ENCODE measurements at places on chromosomes 5 and 9.

- no peak for DNase-seq
These were observed 2.6 kb upstream of the PPARGC1B start for GRCh38 chr5:149727336-149728035.

GRCh38 chr5:12691330-12691729 lies 787.1 kb upstream of the CTNND2 start:
- no peak for DNase-seq

DNA sequence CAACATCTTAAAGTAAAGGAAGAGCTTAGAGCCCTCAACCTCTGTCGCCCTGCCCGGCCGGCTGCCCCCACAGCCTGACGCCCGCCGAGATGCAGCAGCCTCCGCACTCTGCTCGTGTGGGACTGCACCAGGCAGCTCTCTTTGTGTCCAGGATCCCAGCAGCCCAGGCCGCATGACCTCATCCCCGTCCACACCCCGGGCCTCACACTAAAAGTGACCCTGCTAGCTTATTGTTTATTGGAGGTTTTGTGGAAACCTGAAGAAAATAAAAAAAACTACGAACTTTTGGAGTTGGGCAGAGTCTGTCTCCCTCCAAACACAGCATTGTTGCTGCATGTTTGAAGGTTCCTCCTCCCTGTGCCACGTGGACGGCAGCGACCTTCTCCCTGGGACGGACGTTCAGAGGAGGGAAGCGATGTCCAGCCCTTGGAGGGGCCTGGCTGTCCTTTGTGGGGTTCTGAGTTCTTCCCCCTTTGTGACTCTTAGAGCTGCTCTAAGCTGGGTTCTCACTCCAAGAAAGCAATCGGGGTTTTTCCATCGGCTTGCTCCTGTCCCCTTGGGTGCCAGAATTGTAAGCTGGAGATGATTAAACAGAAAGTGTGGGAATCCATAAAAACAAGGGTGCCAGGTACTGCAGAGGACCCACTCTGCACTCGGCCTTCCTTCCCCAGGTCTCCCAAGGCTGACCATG lies 103.5 kb upstream of the COL5A1 start:
- DNase-seq: no peak

DNA sequence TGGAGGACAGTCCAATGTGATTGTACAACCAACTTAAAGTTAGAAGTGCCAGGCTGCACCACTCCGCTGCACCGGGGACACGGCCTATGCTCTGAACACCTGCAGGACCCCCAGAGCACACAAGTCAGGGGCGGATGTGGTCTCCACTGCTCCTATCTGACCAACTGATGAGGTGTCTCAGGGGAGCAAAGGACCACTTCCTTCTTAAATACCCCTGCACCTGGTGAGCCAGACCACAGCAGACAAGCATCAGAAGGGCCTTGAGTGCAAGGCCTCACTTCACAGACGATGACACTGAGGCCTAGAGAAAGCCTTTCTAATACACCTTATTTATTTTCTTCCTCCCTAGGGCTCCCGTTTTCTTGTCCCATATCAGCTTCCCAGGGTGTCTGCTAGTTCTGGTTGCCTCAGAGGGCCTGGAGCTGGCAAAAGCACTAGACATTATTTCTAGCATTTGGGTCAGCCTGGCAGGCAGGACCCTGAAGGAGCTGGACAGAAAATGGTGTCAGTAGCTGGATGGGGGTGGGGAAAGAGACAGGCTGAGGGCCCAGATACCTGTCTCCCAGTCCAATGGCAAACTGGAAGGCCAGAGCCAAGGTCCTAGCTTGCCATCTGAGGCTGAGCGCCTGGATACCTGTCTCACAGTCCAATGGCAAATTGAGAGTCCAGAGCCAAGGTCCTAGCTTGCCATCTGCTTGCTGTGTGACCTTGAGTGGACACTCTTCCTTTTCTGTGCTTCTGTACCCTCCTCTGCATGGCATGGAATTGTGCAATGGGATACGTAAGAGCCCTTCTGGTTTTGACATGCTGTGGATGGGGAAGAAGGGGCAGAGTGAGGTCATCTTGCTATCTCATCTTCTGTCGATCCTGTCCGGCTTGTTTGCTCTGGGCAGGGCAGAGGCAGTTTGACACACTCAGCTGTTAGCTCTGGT lies 9.0 kb downstream of the CCDC69 start:
- DNase-seq: no peak

DNA sequence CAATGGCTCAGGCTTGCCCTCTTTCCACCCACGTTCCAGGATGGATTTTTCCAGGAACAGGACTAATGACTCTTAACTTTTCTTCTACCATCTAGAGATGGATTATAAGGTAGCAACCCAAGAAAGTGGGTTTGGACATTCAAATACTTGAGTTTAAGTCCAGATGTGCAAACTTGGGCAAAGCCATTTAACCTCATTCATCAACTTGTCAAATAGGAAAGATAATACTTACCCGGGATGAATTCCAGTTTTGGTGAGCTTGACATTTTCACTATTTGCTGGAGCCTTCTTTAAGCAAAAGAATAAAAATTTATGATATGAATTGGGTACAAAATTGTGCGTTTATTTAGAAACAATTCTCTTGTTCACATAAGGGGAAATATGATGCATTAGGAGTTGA lies 44.3 kb upstream of the ZBED3 start:
- DNase-seq: no peak

DNA sequence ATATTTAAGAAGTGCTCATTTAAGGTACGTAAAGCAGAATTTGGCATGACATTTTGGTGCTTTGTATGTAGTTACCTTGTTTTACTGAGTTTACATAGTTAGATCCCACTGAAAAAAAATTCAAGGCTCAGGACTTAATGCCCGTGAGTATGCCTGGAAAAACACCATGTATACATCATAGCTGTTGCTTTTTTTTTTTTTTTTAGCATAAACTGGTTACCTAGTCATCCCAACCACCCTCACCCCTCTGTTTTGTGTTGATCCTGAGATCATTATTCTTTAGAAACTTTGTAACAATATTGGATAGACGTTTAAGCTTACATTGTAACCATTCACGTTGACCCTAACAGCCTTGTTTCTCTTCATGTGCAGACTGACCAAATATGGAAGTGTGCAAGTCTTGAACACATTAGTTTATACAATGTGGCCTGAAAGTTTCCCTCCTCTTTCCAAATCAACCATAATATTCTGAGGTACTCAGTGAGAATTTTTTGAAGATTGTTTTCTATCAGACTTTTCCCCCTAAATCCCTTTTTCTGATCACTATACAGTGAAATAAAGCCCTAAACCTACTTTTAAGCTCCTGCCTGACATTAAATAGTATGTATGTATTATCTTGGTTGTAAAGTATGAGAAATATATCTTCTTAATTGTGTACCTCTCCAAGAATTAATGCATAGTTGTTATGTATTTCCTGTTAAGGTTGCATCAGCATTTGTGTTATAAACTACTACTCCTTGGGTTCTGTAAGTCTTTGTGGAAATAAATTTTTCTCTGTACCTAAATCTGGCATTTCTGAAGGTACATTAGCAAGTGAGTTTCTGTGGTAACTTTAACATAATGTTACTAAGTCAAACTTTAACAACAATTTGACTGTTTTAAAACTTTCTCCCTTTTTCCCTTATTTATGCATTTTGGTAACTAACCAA lies 4.4 kb downstream of the RABGAP1 start:
- no peak for DNase-seq

- DNase-seq: no peak
These were observed 58.0 kb upstream of the IL6ST start for GRCh38 chr5:56052735-56053134.

DNA sequence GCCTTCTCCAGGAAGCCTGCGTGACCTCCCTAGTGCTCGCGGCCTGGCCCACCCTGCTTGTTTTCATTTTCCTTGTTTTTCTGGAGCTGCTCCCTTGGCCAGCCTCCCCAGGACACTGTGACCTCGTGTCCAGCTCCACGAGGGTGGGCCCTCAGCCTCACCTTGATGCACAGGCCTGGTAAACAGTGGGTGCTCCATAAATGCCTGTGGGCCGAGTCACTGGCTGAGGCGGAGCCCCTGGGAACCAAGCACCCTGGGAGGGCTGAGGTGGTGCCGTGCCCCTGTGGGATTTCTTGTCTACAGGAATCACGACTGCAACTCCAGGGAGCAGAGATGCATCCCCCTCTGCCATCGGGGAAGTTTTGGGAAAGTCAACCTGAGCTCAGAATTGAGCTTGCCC lies 17.2 kb downstream of the FAM163B start:
- DNase-seq: no peak

GRCh38 chr5:87400305-87400899 lies 12.3 kb downstream of the CCNH start:
- DNase-seq: no peak

DNA sequence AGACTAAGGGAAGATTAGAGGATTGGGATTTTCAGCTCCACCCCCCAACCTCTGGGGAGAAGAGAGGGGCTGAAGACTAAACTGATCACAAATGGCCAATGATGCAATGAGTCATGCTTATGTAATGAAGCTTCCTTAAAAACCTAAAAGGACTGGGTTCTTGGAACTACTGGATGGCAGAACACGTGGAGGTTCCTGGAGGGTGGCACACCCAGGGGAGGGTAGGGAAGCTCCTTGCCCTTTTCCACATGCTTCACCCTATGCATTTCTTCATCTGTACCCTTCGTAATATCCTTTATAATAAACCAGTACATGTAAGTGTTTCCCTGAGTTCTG lies 48.6 kb downstream of the ARHGEF28 start:
- no peak for DNase-seq

DNA sequence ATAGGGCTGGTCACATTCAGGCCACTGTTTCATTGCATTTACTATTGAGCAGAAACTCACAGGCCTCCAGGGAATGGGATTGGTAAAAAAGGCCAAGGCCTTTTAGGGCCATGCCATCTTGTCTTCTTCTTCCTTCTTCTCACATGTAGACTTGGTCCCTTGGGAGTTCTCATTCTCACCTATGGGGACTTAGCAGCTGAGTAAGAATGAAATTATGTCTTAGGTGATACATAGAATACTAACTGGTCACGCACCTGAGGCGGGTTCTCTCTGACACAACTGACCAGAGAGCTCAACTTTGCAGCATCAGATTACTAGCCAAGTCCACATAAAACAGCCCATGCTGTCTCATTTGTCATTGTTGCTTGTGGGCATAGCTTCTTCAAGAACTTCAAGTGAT lies 641.8 kb downstream of the EFNA5 start:
- DNase-seq: no peak

DNA sequence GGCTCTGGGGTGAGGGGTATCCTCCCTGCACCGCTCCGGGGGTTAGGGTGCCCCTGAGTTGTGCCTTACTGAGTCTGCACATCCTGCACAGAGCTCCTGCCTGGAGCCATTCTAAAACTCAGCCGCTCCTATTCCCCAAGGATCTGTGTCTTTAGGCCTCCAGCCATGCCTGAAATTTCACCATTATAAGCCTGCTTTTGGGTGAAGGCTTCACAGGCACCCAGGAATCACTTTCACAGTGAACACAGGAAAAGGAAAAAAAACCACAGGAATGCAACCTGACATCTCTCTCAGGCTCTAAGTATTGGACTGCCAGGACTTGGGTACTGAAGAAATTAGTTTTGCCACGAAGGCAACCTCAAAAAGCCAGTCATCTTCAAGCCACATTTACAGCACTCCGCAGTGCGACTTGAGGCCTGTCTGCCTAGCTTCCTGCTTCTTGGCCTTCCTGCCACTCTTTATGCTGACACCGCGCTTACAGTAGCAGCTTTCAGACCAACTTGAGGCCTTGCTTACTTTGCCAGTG lies 30.9 kb downstream of the GALNT10 start:
- peak; percentile 50 for DNase-seq

DNA sequence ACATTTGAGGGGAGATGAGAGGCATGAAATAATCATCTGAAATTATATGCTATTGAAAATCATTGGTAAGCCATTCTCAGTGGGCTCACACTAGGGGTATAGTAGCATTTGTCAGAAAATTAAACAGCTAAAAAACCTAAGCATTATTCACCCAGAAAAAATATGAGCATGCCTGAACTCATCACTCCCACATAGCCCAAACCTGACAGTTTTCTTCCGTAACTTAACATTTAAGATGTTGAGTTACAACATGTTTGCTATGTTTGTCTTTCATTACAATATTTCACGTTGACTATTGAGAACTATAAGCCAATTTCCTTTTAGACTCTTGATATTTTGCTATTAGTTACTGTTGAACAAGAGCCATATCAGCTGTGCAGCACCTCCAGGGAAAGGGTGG lies 23.5 kb upstream of the GHR start:
- DNase-seq: no peak

DNA sequence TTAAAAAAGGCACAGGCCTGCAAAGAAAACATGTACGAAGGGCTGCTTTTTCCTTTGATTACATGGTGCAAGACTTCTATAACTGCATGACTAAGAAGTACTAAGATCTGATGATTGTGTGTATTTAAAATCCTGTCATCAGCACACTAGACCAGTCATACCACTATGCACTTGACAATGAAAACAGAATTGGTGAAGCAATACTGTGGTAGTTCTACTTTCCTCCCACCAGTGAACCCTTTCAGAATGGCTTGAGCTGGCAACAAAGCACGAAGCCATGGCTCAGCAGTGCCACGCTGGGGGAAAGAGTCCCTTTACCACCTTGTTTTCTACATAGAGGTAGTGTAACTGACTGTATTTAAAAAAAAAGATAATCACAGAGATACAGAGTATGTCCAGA lies 49.0 kb upstream of the POU5F2 start:
- no peak for DNase-seq

DNA sequence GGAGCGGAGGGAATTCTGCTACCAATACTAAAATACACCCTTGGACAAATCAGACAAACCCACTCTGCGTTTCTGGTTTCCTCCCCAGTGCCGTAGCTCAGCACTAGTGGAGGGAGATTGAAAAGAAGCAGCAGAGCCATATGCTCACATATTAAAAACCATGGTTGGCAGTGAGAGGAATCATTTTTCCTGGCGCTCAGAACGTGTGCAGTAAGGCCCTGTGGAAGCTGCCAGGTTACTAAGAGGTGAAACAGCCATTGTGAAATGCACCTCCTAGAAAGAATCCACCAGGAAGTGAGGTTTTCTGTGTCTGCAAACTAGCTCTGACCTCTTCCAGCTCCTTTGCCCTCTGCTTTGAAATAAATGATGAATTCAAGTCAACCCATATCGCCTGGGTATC lies 177.2 kb downstream of the ERCC6L2 start:
- no peak for DNase-seq

- DNase-seq: no peak
These were observed 43.4 kb downstream of the ANGPTL2 start for GRCh38 chr9:127078988-127079387.

- no peak for DNase-seq
These were observed 135.2 kb upstream of the TUSC1 start for GRCh38 chr9:25813478-25813877.

DNA sequence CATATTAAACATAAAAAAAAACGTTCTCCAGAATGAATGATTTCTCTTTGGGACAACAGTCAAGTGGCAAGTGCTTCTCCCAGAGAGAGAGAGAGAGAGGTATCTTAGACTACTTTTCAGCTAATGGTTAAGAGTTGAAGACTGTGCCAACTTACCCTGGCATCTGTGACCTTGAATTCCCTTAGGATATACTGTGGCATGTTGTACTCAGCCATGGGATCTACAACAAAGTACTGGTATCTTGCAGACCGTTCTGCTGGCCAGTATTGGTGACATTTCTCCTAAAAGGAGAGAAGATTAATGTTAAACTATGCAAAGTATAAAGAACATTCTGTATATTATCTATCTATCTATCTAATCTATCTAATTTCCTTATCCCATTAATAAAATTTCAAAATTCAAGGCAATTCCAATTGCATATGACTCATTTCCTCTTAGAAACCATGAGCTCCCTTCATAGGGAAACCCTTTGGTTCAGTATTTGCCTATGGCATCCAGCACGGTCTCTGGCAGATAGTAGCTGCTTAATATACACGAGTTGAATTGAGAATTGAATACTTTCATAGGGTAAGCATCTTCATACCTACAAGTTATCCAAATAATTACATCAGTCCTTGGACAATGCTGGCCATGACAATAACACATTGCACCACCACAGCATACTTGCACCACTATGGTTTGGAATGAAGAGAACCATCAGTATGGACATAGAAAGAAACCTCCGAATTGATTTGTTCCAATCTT lies 539.4 kb upstream of the DMAC1 start:
- DNase-seq: no peak

All from activated CD4-positive, alpha-beta T cell treated with anti-CD3 and anti-CD28 coated beads for 4 hours (primary cell).